CD4-positive, alpha-beta T cell treated with Interleukin-2 at 100 ng/mL for 4 hours (primary cell): ENCODE measurements at places on chromosomes 6 and 20.

- no peak for DNase-seq
Measured at GRCh38 chr20:37257988-37258387, 3.6 kb downstream of the GHRH start.

DNA sequence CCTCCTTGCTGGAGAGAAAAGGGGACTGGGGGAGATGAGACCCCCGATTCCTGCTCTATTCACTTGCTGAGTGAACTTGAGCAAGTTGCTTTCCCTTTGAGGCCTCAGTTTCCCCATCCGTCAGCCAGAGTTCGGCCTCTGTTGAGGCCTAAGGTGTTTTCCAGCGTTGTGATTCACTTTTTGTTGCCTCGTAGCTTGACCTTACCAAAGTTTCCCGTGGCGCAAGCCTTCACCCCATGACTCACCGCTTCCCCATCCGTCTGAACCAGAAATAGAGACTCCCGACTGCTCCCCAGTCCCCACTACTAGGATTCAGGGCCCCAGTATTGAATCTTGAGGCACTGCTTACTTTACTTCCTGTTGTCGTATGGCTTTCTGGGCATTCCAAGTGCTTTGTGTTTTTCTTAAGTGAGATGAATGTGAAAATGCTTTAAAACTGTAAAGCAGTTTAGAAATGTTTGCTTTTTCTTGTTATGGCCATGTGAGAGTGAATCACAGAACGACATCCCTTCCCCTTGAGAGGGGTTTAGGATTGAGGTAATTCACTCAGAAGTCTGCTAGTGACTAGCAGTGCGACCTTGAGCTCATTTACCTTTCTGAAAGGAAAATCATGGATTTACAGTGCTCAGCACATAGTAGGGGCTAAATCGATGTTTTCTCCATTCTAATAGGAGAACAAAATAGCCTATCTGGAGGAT, 1.2 kb downstream of the CHMP4B start:
- DNase-seq: peak; percentile 28

- DNase-seq: no peak
Measured at GRCh38 chr20:30419466-30419865, 838.0 kb upstream of the DEFB115 start.

- no peak for DNase-seq
Measured at GRCh38 chr6:124964764-124965105, 2.5 kb downstream of the RNF217 start.

DNA sequence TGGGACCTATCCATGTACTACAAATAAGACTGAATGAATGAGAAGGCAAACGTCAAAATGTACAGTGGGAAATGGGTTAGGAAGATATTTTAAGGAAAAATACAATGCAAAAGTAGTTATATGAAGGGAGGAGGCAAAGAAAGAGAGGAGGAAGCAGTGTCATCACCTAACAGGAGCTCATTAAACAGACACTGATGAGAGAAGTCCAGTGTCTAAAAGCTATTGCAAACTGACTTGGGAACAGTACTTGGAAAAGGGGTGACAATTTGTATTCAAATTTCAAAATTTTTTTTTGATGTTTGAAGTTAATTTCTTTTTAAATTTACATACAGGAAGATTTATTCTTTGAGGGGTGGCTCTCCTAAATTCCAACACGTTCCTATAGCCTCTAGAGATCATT, 143.5 kb upstream of the NOX3 start:
- DNase-seq: no peak

DNA sequence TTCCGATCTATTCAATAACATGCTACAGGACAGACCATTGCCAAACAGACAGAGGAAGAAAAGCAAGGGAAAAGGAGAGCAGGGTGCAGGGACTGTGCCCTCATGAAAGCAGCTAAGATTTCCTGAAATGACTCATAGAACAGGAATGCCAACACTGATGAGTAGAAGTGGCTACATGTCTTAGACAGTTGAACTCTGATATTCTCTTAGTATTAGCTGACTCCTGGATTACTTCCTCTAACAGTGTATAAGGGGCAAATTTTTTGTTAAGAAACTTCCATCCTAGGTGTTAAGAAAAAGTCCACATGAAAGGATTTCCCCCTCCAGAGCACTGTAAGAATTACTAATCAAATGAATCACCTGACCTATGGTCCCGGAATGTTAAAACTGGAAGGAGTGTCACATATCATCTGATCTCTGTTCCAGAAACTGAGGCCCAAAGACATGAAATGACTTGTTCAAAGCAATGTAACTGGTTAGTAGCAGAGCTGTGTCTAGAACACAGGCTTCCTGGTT, 224.9 kb downstream of the IBTK start:
- no peak for DNase-seq

DNA sequence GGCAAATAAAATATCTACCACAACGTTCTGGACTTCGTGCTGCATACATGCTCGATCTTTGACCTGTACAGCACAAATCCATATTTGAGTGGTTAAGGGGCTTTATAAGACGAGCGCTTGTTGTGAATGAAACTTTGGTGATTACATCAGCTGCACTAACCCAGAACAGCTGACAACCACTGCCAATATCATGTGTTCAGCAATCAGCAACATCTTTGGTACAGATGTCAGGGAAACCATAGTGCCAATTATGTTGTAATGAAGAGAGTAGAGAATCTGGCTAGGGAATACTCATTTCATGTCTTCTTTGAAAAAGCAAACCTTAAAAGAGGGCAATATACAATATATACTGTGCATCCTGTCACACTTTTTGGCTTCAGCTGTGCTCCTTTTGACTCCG, 188.6 kb upstream of the NT5E start:
- no peak for DNase-seq

DNA sequence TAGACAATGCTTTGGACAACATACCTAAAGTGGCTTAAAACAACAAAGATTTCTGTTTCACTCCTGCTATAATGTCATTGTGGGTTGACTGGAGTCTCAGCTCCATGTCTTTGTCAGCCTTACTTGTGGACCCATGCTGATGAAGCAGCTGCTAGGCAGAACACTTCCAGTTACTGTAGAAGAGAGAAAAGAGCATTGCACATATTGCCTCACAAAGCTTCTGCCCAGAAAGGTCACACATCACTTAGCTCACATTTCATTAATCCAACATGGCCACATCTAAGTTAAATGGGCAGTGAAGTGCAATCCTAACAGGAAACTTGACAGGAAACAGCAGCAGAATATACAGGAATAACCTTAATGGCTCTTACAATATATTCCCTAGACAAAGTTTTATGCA, 480.5 kb upstream of the HTR1E start:
- no peak for DNase-seq

DNA sequence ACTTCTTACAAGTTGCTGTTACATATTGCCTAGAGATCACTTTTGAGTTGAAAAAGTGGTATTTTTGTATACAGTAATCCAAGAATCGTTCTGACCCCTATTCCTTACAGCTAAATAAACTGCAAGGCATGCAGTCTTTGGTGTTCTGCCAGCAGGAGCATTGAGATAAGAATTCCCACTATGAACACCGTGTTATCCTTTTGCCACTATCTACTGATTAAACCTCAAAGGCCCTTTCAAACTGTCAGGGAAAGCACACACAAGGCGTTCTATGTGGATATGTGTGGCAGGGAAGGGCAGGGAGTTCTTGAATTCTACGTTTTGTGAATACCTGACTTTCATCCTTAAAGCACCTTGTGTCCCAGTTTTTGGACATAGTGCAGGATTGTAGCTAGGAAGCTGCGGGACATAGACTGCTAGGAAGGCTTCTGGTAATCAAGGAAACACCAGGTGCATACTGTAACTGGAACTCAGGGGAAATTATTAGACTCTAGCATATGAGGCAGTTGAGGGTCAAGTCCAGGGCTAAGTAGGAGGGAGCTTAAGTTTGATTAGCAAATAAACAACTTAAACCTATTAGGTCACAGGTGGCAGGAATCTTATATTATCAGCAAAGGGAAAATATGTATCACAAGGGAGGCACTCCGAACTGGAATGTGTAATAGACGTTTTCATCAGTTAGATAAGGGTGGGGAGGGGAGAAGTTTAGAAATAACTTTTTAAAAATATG, 506.6 kb downstream of the RNF144B start:
- no peak for DNase-seq

DNA sequence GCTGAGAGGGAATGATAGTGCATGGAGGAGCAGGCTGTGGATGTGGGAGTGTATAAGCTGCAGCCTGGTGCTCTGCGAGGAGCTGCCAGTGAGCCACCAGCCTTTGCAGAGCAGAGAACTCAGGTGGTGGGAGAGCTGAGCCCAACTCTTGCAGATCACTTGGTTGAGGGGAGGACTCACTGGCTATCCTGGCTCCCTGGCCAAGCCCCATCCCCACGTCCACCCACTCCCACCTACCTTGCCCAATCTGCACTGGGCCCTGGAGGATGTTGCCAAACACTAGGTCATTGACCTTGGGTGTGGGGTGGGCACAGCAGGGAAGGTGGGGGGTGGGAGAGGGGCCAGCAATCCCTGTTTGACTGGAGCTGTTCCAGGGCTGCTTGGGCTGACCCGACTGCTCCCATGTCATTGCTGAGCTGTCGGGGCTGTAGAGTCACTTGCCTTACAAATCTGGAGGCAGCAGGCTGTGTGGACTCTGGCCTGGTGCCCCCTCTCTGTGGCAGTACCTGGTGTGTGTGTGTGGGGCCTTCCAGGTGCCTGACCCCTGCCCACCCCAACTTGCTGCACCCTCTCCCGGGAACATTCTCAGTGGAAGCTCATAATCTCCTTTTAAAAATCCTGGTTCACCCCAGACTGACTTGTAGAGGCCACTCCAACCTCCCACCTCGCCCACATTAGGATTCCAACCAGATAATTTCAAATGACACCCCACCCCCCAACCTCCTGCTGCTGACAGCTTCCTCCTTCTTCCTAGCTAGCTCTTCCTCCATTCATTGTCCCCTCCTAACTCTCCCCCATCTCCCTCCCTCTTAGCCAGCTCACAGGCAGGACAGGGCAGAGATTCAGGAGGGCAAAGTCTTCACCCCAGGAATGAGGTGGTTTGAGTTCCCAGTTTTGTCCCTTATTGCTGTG, 162.3 kb downstream of the MRPL14 start:
- no peak for DNase-seq

DNA sequence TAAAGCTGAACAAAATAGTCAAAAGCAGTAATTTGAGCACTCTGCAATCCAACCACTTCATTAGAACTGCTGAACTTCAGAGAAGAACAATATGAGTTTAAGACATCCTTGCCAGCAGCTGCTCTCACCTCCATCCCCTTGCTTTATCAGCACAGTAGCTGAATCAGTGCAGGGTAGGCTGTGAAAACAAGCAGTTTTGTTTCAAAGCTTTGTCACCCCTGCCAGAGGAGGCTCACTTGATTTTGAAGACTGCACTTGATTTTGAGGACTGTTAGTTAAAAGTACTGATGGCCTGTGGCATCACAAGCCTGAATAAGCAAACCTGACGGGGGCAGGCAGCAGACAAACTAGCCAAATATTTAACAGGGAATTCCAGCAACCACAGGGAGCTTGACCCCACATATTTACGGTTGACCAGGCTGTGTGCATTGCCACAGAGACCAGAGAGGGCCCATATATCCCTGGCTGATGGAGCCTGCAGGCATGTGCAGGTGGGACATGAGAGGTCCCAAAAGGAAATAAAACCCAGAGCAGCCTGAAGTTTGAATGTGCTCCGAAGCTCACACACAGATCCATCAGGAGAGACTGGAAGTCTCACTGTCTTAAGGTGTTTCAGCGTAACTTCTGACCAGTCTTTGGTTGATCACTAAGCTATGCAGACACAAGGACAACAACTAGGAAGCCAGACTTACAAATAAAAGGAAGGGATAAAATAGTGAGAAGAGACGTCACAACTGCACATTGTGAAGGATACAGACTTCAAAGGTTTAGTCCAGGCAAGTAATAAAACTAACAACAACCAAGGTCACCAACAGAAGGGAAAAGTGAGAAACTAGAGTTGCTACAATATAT, 97.4 kb downstream of the PDSS2 start:
- no peak for DNase-seq

DNA sequence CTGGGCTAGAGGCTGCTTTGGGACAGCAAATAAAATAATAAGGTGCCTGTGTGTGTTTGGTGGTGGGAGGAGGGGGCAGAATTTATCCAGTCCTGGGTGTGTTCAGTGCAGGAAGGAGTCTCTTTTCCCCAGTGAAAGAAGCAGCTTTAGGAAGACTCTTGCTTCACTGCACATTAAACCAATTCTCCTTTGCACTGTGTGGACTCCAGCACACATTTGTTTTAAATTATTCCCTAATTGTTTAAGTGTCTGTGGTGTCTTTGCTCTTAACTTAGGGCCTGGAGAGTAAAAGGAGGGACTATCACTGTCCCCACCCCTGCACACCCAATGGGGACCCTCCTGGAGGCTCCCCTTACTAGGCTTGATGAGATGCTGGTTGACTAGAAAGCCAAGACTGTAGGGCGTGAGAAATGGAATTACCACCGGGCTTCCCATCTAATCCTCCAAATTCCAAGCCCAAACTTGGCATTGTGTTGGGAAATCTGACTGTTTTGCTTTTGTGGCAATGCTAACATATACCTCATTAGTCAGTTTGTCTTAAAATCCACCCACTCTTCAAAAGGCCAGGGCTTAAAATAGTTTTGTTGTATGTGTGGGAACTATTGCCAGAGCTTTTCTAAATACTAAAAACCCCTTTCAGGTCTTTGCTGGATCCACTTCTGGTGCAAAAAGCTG, 13.5 kb upstream of the DAAM2 start:
- no peak for DNase-seq

- no peak for DNase-seq
Measured at GRCh38 chr20:8375898-8376297, 243.8 kb downstream of the PLCB1 start.

DNA sequence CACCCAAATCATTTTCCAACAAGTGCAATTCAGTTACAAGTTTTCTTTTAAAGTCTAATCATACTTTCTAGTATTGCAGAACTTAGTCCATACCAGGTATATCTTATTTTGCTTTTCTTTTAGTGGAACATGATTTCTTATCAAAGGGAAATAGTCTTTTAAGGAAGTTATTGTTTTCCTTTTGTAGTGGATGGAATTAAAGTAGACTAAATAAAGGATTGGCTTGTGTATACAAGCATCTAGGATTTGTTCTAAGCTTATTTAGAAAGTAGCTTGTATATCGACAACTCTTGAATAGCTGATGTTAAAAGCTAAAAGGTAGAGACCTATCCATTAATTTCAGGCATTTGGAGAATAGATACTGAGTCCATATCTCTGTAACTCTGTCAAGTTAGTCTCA, 14.8 kb downstream of the DCBLD1 start:
- DNase-seq: no peak

GRCh38 chr6:27251112-27251605, 3.7 kb downstream of the PRSS16 start:
- DNase-seq: peak; percentile 51

DNA sequence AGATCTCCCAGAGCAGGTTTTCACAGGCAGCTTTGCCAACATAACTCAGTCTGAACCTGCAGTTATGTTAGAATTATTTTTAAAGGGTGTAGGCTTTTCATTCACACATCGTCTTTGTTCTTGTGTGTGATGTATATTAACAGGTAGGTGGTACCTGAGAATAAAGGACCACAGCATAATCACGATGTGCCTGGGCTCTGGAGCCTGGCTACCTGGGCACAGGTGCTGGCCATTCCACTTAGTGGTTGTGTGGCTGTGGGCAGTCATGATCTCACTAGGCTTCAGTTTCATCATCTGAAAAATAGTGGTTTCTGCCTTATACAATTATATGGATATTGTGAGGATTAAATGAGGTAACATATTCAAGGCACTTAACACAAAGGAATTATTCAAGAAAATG, 6.4 kb downstream of the CD109 start:
- DNase-seq: no peak

GRCh38 chr6:153312634-153313033, 181.6 kb upstream of the RGS17 start:
- DNase-seq: peak; percentile 11
